GM23248 (cell line): ENCODE measurements at places on chromosomes 1 and 21.

DNA sequence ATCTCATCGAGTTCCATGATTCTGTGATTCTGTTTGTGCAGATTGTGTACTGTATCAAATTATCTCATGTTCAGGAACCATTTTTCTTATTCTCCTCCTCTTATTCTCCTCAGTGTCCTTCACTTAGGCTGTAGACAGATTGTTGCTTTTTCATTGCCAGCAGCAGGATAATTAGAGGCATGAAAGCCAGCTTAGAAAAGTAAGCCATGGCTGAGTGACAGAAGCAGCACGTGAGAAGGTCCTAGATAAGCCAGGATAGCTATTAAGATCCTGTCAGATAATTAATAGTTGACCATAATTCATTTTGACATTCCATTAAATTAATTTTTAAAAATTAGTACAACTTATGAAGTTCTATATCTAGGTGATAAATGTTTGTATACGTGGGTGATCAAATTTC, 60.8 kb upstream of the PRKACB start:
- DNase-seq = peak; percentile 16

DNA sequence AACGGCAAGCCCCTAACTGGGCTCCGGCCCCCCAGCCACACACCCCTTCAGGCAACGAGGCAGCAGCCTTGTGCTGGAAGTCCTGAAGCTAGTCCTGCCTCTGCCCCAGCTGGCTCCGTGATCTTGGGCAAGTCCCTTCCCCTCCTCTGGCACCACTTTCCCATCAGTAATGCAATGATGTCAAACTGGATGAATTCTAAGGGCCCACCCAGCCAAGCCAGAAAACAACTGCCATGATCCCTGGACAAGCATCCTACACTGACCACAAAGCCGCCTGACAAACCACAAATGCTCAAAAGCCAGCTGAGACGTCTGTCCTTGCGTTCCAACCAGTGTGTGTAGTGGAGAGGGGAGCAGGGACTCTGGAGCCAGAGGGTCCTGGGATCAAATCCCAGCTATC, 26.8 kb downstream of the IFFO2 start:
- peak; percentile 64 for DNase-seq

- no peak for DNase-seq
Observed at GRCh38 chr1:159081626-159082025, 5.1 kb upstream of the AIM2 start.

GRCh38 chr1:51575406-51576084, 41.3 kb upstream of the OSBPL9 start:
- DNase-seq = peak; percentile 52

DNA sequence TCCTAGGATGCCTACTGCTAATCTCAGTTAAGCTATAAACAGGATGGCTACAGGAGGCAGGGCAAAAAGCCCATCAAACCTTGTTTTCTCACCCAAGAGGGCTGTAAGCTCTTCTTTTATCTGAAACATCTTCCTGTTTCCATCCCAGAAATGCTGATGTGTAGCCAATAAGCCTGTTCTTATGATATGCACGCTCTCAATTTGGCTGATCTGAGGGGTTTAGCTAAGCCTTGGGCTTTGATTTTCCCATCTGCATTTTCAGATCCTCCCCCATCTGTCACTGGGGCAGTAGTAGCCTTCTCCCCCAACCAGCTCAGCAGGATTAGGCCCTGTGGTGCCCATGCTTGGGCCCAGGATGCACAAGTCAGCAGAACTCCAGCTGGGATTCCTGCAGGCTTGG, 105.0 kb downstream of the BRINP2 start:
- no peak for DNase-seq

DNA sequence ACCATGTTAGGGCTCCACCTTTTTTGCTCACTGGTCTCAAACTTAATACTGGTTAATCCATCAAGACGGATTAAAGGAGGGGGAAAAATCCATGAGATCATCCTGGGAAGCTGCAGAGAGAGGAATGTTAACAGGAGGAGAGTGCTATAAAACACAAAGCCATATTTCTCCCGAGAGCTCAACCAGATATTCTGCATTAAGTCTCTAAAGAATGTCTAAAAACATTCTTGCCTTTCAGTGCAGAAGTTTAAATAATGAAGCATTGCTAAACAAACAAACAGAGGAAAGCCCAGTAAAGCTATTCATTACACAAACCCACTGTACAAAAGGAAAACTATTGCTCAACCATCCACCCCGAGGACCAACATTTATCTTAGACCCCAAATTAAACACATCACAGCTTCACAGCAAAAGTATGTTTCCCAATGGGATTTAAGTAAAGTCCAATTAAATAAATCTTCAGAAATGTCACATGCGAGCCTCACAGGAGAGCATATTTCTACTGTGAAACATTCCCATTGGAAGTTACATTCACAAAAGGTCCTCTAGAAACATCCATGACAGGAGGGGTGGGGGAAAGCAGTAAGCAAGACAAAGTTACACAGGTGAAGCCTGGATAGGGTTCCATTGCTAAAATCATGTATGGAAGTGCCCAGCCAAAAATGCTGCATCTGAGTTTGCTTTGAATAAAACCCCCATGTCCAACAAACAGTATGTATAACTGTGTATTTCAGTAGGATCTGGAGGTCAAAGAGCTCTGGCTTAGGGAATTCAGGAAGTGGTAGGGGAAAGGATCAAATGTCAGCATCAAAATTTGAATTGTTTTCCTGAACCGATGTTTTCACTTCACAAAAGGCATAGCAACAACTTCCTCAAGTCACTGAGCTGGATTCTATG, 23.3 kb downstream of the DUSP10 start:
- peak; percentile 74 for DNase-seq

GRCh38 chr1:44643721-44644334, 30.5 kb downstream of the TMEM53 start:
- DNase-seq = no peak

DNA sequence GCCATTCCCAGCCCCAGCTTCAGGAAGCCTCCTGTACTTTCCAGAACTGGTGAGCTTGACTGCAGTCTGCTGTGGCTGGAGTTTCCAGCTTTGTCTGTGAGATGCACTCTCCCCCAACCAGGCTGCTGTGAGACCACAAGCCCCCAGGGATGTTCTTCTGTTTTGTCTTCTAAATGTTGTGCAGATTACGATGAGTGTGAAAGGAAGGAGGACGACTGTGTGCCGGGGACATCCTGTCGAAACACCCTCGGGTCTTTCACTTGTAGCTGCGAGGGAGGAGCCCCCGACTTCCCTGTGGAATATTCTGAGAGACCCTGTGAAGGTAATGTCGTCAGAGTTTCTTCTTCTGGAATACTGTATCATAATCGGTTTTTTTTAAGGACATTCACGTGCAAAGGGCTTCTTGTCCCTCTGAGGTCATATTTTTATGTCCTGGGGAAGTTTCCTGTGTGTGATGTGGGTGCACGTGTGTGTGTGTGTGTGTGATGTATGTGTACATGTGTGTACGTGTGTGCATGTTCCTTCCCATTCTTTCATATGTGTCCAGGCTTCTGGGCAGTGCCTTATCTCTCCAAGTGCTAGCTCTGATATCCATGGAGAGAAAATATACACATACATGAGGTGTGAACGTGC, 49.9 kb downstream of the UMODL1 start:
- DNase-seq = no peak

DNA sequence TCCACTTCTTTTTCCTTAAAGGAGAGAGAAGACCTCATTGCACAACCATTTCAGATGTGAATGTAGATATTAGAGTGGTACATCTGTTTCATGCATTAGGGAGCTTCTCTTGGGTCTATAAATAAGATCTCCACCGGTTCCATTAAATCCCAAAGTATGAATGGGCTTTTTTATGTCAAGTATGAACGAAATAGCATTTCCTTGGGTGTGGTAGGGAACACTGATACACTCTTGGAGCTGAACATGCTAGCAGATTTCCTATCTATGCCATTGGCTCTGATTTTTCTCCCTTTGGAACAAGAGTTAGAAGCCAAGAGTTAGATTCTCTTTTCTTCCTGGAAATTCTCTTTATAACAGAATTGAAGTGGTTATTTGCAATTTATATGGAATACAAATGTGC, 245.6 kb upstream of the ADAMTS5 start:
- no peak for DNase-seq

- peak; percentile 17 for DNase-seq
Observed at GRCh38 chr1:80417671-80418070, 1383.1 kb upstream of the ADGRL2 start.

DNA sequence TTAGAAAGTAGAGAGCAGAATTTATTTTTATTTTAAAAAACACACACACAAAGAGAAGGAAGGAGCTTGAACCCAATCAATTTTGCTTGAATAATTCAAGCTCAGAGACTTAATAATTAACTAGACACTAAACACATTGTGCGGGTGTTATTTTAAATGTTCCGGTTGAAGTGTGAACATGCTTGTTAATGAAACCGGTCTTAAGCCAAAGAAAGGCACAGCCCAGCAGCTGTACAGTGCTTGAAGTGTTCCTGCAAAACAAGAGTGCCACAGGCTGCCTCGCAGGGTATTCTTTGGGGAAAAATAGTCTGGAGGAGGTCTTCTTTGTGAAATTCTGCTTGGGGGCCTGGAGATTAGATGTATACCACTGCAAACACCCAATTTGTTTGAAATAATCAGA, 2.2 kb upstream of the CDC42BPA start:
- DNase-seq = no peak

GRCh38 chr21:38979271-38980121, 173.8 kb downstream of the ETS2 start:
- peak; percentile 61 for DNase-seq

DNA sequence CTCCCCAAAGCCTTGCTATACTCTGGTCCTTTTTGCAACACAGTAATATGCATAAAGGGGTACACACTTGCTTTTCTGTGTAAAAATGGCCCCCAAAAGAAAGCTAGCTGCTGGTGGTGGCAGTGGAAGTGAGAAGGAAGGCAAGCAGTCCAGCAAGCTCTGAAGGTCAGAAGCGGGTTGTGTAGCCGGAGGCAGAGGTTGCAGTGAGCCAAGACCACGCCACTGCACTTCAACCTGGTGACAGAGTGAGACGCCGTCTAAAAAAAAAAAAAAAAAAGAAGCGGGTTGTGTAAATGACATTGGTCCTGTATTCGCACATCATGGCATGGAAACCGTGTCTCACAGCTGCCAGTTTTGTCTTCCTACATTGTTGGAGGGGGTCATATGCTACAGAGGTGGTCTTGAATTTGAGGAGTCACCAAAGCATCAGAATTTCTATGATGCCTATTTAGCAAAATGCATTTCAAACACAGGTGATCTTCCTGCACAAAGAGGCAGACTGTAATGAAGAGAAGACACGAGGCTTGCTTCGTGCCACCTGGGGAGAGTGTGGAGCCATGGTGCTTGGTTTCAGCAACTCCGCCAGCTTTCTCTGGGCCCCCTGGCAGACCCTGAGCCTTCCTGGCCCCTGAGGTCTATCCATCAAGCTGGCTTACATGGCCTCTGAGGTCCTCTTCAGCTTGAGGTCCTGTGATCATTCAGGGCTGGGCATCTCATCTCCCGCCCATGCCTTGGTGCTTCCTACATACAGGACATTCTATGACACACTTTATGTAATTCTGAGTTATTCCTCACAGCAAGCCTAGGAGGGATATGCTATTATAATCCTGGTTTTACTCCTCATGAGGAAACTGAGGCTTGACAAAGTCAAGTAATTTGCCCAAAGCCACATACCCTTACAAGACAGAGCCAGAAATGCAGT, 71.0 kb downstream of the TOMM20 start:
- no peak for DNase-seq

DNA sequence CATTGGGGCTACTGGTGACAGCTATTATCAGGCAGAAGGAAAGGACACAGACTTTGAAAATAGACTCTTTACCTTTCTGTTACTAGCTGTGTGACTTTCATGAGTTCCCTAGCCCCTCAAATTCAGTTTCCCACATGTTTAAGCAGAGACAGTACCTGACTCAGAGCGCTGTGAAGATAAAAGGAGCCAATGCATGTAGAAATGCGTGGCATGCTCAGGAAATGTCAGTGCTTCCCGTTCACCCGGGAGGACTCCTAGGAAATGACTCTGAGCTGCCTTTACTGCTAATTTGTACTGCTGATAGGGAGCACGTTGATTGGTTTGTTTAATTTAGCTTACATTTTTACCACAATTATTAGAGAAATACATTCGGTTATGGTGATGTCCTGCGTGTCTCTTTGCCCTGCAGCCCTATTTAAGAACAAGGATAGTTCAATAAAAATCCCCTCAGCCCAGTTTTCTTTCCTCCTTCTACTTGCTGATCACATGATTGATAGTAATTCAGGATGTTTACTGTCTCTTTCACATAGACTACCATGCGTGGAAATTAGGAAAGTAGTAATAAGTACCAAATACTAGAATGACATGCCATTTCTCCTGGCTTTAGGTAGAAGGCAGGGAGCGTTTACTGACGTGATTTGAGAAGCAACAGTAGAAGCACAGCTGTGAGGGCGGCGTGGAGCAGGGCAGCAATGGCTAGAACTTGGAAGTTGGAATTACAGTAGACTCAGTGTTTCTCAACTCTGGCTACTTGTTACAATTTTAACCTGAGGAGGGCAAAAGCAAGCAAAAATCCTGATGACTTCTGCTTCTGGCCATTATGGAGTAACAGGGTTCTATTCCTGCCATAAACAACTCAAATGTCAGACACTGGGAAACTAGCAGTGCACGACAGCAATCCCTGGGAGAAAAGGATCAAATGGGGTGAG, 15.9 kb downstream of the PDIK1L start:
- DNase-seq = no peak

GRCh38 chr1:183685112-183685713, 32.1 kb upstream of the APOBEC4 start:
- DNase-seq = peak; percentile 81

DNA sequence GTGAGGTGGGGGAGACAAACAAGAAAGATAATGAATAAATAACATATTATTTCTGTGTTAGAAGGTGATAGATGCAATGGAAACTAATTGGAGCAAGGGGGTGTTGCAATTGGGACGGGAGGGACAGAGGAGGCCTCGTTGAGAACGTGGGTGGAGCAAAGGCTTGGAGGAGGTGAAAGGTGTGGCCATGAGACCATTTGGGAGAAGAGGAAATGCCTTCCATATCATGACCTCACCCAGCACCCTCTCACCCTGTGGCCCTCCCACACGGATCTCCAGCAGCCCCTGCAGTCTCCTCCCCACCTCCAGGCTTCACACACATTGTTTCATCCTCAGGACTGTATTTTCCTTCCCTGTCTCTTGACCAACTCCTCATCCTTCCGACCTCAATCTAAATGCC, 85.3 kb upstream of the ARHGAP29 start:
- peak; percentile 28 for DNase-seq

DNA sequence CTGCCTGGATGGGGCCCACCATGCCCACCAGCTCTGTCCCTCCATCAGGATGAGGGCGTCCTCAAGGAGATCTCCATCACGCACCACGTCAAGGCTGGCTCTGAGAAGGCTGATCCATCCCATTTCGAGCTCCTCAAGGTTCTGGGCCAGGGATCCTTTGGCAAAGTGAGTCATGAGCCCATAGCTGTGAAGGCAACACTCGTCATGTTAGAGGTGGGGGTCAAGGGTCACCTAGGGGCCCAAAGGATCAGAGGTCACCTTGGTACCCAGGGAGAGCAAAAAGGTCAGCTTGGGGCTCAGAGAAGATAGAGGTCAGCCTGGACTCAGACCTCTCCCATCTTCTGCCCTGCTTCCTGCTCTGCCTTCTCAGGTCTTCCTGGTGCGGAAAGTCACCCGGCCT, 17.3 kb downstream of the RPS6KA1 start:
- no peak for DNase-seq

GRCh38 chr1:220321758-220322157, 49.5 kb upstream of the RAB3GAP2 start:
- no peak for DNase-seq
